ENCODE measurements at places on chromosomes 16 and 17.

GRCh38 chr17:57649731-57650484 is 95.2 kb downstream of the CCDC182 start:
- DNase-seq, result no peak

GRCh38 chr16:77496934-77497333 is 62.1 kb upstream of the ADAMTS18 start:
- DNase-seq, result no peak

DNA sequence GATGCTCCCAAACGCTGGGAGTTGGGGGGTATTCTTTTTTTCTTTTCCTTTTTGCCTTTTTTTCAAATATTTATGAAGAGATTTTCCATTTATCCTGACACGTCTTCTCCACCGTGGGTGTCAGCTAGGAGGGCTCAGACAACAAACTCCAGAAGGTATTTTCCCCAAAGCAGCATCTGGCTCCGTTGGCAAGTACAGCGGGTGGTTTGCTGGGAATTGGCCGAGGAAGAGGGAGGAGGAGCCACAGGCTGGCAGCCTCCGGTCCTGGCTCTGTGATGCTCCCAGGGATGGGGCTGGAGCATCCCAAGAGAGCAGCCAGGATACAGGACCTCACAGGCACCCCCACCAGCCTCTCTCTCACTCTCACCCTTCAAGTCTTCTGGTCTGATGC is 10.9 kb upstream of the CACNG4 start:
- DNase-seq, result no peak

GRCh38 chr16:35752773-35753558 is 2293.6 kb downstream of the TP53TG3F start:
- DNase-seq, result no peak

DNA sequence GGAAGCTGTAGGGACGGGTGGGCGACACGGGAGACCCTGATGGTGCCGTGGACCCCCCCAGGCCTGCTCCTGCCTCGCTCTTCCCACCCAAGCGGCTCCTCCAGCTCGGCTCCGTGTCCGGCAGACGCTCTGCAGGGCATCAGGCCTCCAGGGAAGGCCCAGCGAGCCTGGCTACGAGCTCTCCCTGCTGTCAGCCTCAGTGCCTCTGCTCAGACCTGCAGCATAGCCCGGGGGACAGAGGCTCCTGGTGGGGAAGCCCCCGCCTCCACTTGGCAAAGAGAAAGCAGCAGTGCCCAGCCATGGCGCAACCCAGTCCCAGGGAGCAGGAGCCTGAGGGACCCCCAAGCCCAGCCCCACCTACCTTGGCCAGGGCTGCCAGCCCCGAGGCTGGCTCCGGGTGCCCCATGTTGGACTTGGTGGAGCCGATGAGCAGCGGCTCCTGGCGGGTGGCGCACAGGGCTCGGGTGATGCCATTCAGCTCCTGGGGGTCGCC is 5.9 kb downstream of the FASN start:
- DNase-seq, result no peak

DNA sequence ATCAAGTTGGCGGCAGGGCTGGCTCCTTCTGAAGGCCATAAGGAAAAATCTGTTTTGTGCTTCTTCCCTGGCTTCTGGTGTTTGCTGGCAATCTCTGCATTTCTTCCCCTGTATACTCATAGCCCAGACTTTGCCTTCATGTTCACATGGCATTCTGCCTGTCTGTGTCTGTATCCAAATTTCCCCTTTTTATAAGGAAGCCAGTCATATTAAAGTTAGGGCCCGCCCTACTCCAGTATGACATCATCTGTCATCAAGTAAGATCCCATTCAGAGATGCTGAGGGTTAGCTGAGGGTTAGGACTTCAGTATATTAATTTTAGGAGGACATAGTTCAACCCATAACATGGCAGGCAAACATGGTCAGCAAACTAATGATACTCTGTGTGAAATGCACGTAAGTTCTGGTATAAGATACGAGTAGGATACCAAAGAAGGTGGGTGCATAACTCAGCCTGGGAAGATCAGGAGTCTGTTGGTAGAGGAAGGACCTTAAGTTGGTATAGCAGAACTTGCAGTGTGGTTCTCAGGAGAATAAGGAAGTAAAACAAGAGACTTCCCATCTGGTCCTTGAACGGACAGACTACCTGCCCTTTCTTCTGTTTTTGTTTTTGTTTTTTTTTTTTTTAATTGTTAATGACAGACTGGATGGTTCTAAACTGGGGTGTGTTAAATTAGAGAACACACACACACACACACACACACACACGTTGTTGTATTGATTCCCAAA is 13.9 kb downstream of the MAP2K6 start:
- DNase-seq, result no peak

GRCh38 chr17:34269969-34270368 is at the start of gene CCL7:
Gene CCL7, plus strand, starts transcription at chr17:34270221. Its CDS starts 70 bp downstream, at chr17:34270291.
- no peak for DNase-seq

DNA sequence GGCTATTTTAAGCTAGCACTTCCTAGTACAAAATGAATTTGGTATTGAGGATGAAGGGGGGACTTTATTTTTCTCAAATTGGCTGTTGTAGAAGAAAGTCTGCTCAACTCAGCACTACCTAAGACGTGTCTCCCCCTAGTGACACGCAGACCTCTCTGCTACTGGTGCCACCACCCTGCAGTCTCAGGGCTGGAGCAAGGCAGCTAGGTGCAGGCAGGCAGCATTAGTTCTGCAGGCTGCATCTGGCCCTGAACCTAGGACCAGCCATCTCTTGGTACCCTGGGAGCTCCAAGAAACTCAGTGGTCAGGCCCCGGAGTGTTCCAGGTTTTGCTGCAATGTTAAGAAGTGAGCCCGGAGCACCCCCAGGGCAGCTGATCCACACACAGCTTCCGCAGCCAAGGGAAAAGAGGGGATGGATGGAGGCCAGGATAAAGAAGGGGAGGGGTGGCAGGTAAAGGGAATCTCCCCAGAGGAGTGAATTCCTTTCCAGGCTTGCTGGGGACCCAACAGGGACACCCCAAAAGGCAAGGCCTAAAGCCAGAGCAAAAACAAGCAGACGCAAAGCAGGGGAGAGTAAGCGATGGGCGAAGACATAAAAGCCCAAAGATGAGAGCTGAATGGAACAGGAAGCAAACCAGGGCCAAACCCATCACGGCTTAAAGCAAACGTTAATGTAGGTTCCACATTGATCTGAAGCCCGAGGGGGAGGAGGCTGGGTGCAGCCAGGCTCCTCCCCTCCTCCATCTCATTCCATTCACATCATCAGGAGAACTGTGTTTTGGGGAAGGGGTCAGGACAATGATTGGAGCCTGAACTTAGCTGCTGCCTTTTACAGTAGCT is 200.5 kb downstream of the ZFHX3 start:
- DNase-seq, result no peak

- DNase-seq, result no peak
These were observed 16.3 kb downstream of the SCN4A start for GRCh38 chr17:63956296-63956920.

DNA sequence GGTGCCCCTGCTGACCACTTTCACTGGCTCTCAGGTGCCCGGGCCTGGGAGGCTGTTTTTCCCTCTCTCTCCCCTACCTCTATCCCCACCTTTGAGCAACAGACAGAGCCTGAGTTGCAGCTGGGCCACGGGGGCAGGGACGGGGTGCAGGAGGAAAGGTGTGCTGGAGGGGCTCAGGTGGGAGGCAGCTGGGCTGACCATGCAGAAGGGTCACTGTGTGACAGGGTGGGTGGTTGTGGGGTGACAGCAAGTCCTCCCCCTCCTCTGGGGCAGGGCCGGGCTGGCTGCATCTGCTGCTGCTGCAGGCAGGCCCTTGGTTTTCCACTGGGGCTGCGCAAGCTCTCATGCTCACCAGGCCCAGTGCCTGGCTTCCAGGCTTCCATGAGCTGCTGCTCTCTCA is 6.6 kb downstream of the ZNF319 start:
- no peak for DNase-seq

- no peak for DNase-seq
These were observed 3.1 kb upstream of the DNAJA2 start for GRCh38 chr16:46976550-46976949.

DNA sequence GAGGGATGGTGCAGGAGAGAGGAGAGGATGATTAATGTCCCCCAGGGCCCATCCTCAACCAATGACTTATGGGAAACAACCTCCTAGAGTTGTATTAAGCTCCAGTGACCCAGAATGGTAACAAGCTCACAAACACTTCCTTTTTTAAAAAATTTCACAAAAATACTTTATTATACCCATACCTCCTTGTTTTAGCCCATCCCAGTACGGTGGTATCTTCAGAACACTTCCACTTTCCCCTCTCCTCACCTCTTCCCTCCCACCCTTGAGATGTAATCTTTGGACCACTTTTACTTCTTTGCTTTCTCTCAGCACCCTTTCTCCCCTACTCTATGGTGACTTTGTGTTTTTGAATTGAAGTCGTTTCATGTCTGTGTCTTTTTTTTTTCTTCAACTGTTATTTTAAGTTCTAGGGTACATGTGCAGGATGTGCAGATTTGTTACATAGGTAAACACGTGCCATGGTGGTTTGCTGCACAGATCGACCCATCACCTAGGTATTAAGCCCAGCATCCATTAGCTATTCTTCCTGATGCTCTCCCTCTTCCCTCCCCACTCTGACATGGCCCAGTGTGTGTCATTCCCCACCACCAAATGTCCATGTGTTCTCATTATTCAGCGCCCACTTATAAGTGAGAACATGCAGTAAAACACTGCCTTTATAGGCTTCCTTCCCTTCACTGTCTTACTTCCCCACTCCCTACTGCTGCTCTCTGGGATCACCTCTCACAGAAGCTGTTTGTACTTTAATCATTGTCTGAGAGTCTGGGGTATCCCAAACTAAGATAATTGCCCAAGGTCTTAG is 124.5 kb downstream of the PRKCB start:
- no peak for DNase-seq

- no peak for DNase-seq
These were observed 2.2 kb downstream of the PIP4K2B start for GRCh38 chr17:38797158-38797490.

DNA sequence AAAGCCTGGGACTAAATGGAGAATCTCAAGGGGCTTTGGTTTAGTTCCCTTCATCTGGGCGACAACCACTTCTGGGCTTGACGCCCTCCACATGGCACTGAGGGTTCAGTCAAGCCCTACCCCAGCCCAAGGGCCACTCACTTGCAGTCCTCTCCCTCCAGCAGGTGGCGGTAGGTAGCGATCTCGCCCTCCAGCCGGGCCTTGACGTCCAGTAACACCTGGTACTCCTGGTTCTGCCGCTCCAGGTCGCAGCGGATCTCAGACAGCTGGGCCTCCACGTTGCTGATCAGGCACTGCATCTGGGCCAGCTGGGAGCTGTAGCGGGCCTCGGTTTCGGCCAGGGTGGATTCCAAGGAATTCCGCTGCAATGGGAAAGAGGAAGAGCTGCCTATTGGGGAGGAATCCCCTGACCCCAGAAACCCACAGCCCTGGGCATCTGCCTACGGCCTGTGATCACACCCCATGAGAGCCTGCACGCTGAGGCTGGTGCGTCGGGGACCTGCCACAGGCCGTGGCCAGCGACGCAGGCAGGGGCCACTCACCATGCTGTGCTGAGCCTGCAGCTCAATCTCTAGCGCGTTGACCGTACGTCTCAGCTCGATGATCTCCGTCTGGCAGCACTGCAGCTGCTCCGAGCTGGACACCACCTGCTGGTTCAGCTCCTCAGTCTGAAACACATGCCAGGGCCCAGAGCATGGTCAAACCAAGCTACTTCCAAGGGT is 2.7 kb downstream of the KRT36 start:
- DNase-seq, result no peak

GRCh38 chr17:62076864-62077788 is 12.0 kb upstream of the MED13 start:
- no peak for DNase-seq

DNA sequence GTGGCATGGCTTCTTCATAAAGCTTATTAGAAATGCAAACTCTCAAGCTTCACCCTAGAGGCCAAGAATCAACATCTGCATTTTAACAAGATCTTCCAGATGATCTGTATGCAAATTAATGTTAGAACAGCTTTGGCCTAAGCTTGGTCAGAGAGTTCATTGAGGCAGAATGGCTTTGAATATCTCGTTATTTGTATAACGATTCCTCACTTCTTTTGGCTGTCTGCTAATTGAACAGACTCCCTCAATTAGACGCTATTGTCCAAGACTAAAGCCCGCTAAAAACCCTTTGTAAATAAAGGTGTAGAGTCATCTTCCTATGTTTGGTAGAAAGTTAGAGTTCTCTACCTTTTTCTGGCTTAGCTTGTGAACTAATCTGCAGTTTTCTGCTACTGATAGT is 1453.7 kb downstream of the CDH8 start:
- no peak for DNase-seq

DNA sequence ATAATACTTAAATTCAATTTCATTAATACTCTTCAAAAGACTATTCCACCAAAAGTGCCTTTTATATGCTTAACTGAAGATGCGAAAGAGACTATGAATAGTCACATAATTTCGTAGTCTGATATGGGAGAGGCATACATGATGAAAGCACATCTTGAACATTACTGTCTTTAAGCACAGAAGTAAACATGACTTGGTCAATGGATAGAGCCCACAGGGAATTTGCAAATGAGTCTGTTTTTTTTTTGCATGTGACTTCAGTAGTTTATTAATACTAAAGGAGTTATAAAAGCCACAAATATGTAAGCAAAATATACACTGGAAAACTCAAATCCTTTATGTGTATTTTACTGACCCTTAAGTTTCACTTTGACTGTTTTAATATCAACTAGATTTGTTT is 15.9 kb downstream of the ADPRM start:
- DNase-seq, result no peak

DNA sequence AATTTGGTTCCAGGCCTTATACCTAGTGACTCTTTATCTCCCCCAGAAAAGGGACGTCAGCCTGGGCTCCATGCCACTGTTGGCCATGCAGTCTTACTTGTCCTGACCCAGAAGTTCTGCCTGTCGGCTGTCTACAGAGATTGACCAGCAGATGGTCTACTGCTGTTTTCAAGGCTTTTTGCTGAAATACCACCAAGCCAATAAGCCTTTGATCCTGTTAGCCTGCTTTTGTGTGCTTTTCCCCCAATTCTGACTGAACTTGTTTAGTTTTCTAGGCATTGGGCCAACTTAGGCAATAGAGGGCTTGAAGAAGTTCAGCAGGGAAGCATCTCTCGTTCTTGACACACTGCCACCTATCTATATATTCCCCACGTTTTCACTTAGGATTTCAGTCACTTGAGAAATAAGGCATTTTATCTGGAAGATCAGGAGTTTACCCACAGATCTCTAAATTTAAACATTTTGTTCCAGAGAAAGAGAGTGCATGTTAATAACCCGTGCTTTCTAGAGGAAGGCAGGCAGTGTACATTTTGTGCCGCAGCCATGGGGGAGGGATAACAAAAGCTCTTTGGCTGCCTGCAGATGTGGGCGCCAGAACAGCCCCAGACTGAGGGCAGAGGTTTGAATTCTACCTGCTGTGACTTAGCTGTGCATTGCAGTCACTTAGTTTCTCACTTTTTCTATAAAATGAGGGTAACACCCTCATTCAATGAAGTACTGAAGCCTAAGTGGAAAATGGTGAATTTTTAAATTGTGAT is 12.3 kb upstream of the CARMIL2 start:
- no peak for DNase-seq

GRCh38 chr17:50604513-50604912 is 30.2 kb upstream of the ABCC3 start:
- no peak for DNase-seq
